C1 segment of cervical spinal cord (tissue), 14 donors: ENCODE measurements at places on chromosomes 12 and 14.

GRCh38 chr12:113659416-113659815, 187.7 kb upstream of the LHX5 start:
- DNase-seq: no peak

GRCh38 chr12:97545804-97546203, 83.2 kb downstream of the RMST start:
- no peak for DNase-seq

DNA sequence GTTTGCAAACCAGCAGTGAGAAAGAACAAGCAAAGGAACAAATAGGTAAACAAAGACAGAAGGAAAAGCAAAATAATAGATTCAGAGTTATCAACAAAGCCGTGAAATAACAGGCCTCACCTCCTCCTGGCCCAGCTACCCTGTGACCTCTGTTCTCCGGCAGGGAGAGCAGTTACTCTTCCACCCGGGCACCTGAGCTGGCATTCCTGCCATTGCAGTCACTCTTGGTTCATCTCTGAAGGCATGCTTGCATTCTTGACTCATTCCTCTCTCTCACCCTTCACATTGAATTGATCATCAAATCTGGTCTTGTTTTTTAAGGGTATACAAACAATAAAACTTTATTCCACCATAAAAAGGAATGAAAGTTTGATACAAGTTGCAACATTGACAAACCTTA, 95.1 kb downstream of the TTC8 start:
- no peak for DNase-seq

- no peak for DNase-seq
Measured at GRCh38 chr14:75292101-75292563, 13.5 kb downstream of the FOS start.

DNA sequence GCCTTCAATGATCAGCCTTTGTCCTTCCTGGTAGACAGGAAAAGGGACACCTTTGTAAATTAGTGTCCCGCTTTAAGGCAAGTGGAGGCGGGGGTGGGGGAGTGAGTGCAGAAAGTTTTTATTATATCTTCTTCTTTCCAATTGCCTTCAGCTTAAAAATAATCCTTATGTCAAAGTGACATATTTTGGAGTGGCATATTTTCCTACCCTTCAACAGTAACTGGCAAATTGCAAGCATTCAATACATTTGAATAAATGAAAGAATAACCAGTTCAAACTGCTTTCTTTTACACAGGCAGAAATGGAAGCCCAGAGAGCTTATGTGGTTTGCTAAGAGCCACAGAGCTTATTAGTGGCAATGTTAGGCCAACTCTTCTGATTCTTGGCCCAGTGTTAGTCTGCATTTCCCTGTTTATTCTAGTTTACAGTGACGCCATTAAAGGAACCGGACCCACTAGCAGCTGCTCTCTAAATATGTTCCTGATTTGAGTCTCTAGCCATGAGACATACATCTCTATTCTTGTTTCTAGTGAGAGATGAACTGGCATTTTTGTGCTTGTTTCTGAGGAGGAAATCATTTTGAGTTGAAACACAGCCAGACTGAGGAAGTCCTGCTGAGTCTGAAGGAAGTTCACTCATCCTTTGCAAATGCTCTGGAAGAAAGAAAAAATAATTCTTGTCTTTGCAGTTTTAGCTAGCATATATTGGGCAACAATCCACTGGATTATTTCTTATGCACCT, 468.7 kb downstream of the NOVA1 start:
- DNase-seq: no peak

DNA sequence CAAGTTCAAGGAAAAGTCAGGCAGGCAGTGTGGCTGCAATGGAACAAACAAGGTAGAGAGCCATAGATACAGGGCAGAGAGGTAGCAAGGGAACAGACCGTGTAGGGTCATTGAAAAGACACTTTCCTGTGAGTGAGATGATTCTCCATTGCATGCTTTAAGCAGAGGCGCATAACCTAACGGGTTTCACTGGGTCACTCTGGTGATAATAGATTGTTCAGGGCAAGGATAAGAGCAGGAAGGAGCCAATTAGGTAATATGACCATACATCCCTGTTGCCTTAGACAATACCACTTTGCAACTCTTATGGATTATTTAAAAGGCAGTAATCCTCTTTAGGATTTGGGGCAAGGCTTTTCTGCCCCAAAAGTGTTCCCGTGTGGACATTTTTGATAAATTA, 214.1 kb downstream of the PTPRO start:
- DNase-seq: no peak

DNA sequence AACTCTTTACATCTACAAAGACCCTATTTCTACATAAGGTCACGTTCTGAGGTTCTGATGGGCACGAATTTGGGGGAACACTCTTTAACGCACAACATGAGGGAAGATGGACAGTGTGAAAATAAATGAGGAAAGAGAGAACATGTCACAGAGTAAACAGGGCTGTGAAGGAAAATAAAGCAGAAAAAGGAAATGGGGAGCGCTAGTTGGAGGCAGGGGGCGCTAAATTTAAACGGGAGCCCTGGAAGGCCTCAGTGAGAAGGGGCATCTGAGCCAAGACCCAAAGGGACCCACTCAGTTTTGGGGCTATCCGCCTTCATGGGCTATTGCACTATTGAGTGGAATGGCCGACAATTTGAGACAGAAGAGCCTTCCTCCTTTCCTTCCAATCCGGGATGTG, 50.5 kb downstream of the PLXNC1 start:
- DNase-seq: no peak

- no peak for DNase-seq
Measured at GRCh38 chr12:116026768-116027550, 250.5 kb downstream of the MED13L start.

DNA sequence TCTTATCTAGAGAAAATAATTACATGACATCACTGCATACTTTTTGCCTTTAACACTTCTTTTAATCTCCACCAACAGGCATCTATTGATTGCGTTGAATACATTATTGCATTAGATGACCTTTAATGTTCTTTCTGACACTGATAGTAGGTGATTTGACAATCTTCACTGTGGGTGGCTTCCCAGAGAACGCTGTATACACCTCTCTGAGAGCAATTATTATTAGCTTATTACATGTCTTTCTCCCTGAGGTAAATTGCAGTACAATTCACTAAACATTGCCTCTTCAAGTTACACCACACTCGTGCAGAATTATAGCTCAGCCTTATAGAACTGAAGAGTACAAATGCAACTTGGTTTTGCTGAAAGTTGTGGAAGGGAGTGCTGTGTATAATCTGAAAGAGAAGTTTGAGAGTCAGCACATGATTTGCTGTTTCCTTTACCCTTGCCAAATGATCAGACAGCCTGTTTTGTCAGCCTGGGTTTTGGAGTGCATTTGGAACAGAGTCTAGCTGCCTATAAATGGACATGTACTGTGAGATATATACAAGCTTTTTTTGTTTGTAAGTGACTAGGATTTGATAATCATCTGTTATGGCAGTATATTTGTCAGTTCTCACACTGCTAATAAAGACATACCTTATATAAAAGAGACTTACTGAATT, 369.2 kb downstream of the CCER1 start:
- DNase-seq: no peak

GRCh38 chr12:64413884-64414283, 9.7 kb downstream of the XPOT start:
- DNase-seq: no peak
